Osteoblast (primary cell): ENCODE measurements at places on chromosomes 2 and 18. TPM values are rescaled to one million over a fixed set of nuclear protein-coding genes. Genes with fewer than 3 reads are reported as not detected.

The SIX3 gene
- total RNA-seq = not detected in 2 replicates

DNA sequence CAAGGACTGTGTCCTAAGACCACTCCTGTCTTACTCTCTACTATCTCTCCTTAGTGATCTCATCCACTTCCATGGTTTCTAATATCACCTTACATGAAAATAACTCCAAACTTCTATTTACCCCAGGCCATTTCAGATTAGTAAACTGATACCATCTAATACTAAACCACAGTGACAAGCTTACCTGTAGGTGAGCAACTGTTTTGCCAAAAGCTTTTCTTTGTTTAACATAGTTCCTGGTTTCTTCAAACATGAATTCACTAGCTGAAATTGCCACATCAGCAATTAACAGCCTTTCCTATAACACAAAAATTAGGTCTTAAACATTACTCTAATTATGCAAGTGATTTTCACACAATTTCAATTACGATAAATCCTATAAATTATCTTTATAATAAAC, 22.1 kb downstream of the ACADL start:
- DNase-seq = no peak
- H3K36me3 ChIP-seq = no peaks in the 10 kb centered on the region
- no peak overlapping the region for H3K4me3 ChIP-seq
- H3K27ac ChIP-seq = no peak overlapping the region
- peaks cover 3% of the 10 kb centered on the region for H3K27me3 ChIP-seq

The HES6 gene
- total RNA-seq = 1.8 and 4.0 TPM in 2 replicates

- peaks cover 39% of the 10 kb centered on the region for H3K4me1 ChIP-seq
- H3K36me3 ChIP-seq = no peaks in the 10 kb centered on the region
- no peak overlapping the region for H3K4me3 ChIP-seq
- no peaks in the 10 kb centered on the region for H3K27me3 ChIP-seq
- peak; percentile 82 for DNase-seq
These were observed 11.0 kb downstream of the RAB11FIP5 start for GRCh38 chr2:73101626-73102256.

DNA sequence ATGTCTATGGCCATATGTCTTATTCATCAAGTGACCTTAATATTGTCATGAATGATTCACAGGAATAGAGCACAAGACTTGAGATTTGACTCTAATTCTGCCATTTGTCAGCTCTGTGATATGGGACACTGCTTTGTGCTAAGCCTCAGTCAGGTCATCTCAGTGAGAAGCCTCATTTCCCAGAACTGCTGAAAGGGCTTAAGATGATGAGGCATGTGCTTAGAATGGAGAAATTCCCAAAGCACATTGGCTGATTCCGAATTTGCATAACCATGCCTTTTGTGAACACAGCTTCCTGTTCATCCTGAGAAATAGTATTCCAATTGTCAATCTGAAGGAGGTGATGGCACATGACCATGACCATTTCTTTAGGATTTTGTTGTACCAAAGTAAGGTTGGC, 218.1 kb downstream of the ALK start:
- no peak overlapping the region for H3K27ac ChIP-seq
- peaks cover 7% of the 10 kb centered on the region for H3K27me3 ChIP-seq
- H3K4me1 ChIP-seq = peaks cover 4% of the 10 kb centered on the region
- no peaks in the 10 kb centered on the region for H3K36me3 ChIP-seq
- DNase-seq = no peak

The MAP3K20 gene
- total RNA-seq = 55.7 and 56.1 TPM in 2 replicates

The FRZB gene
- total RNA-seq = 0.29 and 0.36 TPM in 2 replicates

GRCh38 chr2:12321886-12322285, 394.9 kb upstream of the TRIB2 start:
- no peak overlapping the region for H3K4me3 ChIP-seq
- peak; percentile 29 for DNase-seq
- peak overlapping the region; percentile 83 for H3K27ac ChIP-seq
- peaks cover 62% of the 10 kb centered on the region for H3K4me1 ChIP-seq

DNA sequence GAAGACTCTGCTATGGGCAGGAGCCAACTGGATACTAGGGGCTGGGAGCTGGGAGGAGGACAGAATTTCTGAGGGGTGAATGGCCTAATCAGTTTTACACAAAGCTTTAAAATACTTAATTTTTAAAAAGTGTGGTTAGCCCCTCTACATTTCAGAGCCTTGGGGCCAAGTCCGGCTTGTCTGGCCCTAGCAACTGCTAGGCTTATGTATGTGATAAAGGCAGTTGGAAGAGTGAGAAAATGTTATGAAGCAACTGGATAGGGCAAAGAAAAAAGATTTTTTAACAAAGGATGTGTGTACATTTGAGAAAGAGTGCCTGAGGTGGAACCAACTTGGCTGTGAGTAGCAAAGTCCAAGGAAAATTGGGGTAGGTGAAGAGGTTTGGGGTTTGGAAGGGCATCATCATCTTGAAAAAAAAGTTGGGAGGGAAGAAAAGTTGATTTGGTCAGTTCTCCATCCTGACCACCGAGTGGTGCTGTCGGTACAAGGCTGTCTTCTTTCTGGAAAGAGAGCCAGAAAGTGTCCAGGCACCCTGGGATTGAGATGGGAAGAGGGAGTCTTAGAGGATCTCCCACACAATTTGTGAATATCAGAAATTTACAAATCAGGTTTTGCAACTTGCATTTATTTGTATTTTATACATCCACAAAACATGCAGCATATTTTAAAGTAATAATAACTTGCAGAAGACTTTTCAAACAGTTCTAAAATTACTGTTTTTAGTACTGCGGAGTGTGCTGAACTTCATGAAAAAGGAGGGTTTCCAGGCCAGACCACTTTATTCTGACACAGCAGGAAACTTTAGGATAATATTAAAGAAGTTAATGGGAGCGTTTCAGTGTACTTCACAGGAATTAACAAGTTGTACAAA, 10.5 kb upstream of the CDK15 start:
- peaks cover 35% of the 10 kb centered on the region for H3K4me1 ChIP-seq
- no peaks in the 10 kb centered on the region for H3K36me3 ChIP-seq
- H3K4me3 ChIP-seq = no peak overlapping the region

- peak; percentile 90 for DNase-seq
- no peak overlapping the region for H3K4me3 ChIP-seq
- peak overlapping the region; percentile 57 for H3K27ac ChIP-seq
- H3K36me3 ChIP-seq = no peaks in the 10 kb centered on the region
- no peaks in the 10 kb centered on the region for H3K4me1 ChIP-seq
- H3K27me3 ChIP-seq = no peaks in the 10 kb centered on the region
These were observed 50.6 kb downstream of the TRAF3IP1 start for GRCh38 chr2:238370823-238371372.

The ABHD1 gene
- under 0.01 TPM in 2 replicates for total RNA-seq

- peaks cover 50% of the 10 kb centered on the region for H3K4me1 ChIP-seq
- no peaks in the 10 kb centered on the region for H3K36me3 ChIP-seq
- peak; percentile 43 for DNase-seq
- H3K27ac ChIP-seq = no peak overlapping the region
- H3K4me3 ChIP-seq = no peak overlapping the region
- no peaks in the 10 kb centered on the region for H3K27me3 ChIP-seq
These were observed 27.6 kb upstream of the STAT1 start for GRCh38 chr2:191041418-191042161.

DNA sequence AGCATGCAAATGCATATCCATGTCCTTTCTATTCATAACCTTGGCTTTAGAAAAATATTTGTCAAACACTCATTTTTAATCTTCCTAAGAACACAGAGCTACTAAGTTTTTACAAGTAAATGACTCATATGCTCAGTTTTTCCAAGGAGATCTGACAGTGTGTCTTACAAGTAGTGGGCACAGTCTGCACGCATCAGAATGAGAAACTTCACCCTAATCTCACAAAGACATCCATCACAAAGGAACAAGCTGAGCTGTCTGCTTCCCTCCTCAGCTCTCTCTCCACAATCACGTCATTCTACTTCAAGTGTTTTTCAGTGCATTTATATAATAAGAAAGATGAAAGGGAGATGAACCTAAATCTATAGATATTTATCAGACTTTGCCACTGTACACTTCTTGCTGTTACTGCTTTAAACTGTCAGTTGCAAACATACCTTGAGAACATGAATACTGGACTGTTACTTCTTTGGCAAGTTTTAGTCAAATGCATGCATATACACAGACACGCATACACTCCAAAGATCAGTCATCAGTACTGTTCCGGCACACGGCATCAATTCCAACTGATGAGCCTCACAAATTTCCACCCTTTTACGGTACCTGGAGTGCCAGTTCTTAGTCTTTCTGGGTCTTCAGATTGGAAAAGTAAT, 75.7 kb downstream of the RBMS1 start:
- DNase-seq = no peak
- H3K27ac ChIP-seq = peak overlapping the region; percentile 92
- H3K4me1 ChIP-seq = peaks cover 53% of the 10 kb centered on the region
- no peaks in the 10 kb centered on the region for H3K27me3 ChIP-seq
- H3K4me3 ChIP-seq = no peak overlapping the region

The KHK gene
- 0.29 and 0.36 TPM in 2 replicates for total RNA-seq

The PPP1R1C gene
- 0.29 and 0.36 TPM in 2 replicates for total RNA-seq

GRCh38 chr2:32626639-32627221, 1.1 kb upstream of the TTC27 start:
- H3K4me3 ChIP-seq = no peak overlapping the region
- H3K27ac ChIP-seq = no peak overlapping the region
- peaks cover 4% of the 10 kb centered on the region for H3K4me1 ChIP-seq
- peaks cover 13% of the 10 kb centered on the region for H3K36me3 ChIP-seq

DNA sequence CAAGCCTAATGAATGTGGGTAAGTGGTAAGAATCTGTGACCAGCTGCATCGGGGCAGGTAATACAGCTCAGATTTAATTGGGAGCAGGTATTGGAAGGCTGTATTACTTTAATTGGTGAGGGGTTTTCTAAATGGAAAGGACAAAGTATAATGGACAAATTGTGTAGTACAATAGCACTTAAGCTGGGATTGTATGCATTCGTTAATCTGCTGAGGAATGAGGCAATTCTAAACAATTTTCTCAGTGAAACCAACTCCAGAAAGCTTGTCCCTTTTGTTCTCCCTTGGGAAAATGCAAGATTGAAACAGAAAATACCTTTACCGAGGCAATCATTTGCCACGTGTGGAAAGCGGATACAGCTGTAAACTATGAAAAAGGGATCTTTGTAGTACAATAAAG, 801.6 kb upstream of the POU3F3 start:
- no peaks in the 10 kb centered on the region for H3K36me3 ChIP-seq
- no peaks in the 10 kb centered on the region for H3K4me1 ChIP-seq

- H3K4me3 ChIP-seq = no peak overlapping the region
- H3K27ac ChIP-seq = no peak overlapping the region
- H3K36me3 ChIP-seq = peaks cover 85% of the 10 kb centered on the region
- H3K27me3 ChIP-seq = no peaks in the 10 kb centered on the region
- peak; percentile 67 for DNase-seq
These were observed 99.0 kb upstream of the MCFD2 start for GRCh38 chr2:47014564-47015051.

DNA sequence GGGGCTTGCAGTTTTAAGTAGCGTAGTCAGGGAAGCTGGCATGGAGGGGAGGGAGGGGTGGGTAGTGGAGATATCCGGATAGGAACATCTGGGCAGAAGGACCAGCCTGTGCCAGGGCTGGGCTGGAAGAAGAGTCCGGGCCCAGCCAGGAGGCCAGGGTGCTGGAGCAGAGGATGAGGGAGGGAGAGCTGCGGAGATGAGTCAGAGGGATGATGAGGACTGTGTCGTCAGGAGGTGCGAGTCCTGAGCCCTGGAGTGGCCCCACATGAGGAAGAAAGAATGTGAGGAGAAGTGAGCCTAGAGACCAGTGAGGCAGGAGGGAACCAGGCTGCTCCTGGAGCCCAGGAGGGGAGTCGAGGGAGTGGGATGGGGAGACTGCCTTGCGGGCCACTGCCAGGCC, 82.4 kb downstream of the CTIF start:
- peaks cover 35% of the 10 kb centered on the region for H3K4me1 ChIP-seq
- DNase-seq = peak; percentile 97
- peaks cover 25% of the 10 kb centered on the region for H3K36me3 ChIP-seq
- no peaks in the 10 kb centered on the region for H3K27me3 ChIP-seq
- peak overlapping the region; percentile 86 for H3K27ac ChIP-seq

DNA sequence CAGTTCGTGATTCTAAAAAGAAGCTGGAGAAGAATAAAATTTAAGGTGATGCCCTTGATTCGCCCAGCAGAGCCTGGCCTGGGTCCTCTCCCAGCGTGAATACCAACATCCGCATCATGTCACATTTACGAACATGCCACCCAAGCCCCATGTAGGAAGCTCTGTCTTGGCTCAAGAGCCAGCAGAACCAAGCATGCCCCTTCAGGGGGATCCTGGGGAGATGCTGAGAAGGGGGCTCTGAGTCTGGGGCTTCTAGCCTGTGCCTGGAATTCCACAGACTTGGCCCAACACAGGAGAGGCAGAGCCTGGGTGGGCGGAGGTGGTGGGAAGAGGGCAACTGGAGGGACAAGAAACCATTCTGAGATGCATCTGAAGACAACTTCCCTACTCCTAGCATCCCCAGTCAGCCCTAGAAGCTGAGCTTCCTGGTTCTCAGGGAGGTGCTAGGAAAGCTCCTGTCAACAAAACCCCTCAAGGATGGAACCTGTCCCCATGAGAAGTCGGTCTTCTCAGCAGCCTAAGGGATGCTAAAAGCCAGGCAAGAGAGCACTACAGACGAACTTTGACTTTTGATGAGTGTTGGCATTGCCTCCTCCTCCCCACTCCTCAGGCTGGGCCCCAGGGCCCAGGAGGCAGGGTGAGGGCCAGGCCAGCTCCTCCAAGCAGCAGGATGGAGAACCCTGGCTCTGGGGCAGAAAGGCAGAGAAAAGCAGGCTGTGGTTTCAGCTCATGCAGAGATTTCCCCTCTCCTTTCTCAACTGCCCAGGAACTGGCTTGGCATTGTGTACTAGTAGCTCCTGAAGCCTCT, 57.9 kb downstream of the POLR1A start:
- no peak for DNase-seq
- H3K4me1 ChIP-seq = no peaks in the 10 kb centered on the region
- no peak overlapping the region for H3K27ac ChIP-seq
- H3K4me3 ChIP-seq = no peak overlapping the region
- peaks cover 81% of the 10 kb centered on the region for H3K36me3 ChIP-seq

- peak; percentile 97 for DNase-seq
- H3K4me1 ChIP-seq = peaks cover 66% of the 10 kb centered on the region
- H3K27me3 ChIP-seq = peaks cover 5% of the 10 kb centered on the region
- H3K27ac ChIP-seq = peak overlapping the region; percentile 55
- no peaks in the 10 kb centered on the region for H3K36me3 ChIP-seq
- H3K4me3 ChIP-seq = peak overlapping the region; percentile 11
These were observed 11.6 kb upstream of the BOK start for GRCh38 chr2:241546771-241547498.
